ENCODE measurements at places on chromosomes 3 and 15.

DNA sequence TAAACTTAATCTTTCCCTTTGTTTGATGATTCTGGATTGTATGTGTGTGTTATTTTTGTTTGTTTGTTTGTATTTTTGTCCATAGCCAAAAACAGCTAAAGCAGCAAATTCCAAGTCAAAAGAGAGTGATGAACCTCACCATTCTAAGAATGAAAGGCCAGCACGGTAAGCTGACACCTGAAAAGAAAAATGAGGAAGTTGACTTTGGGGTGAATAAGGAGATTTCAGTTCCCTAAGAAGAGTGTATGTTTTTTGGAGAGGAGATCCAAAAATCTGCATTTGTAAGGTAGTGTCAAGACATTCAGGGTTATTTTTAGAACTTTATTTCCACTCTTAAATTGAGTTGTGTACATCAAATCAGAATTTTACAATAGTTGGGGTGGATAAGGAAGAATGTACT lies 52.3 kb upstream of the UTS2B start:
- no peak for DNase-seq

- no peak for DNase-seq
Measured at GRCh38 chr15:41656188-41656587, 4.0 kb upstream of the MGA start.

GRCh38 chr15:50137893-50138292 lies 18.9 kb upstream of the ATP8B4 start:
- no peak for DNase-seq

GRCh38 chr15:89963301-89964231 lies 37.6 kb upstream of the ZNF710 start:
- no peak for DNase-seq

- DNase-seq, result peak; percentile 82
Measured at GRCh38 chr3:170689296-170689829, 103.5 kb upstream of the SLC7A14 start.

DNA sequence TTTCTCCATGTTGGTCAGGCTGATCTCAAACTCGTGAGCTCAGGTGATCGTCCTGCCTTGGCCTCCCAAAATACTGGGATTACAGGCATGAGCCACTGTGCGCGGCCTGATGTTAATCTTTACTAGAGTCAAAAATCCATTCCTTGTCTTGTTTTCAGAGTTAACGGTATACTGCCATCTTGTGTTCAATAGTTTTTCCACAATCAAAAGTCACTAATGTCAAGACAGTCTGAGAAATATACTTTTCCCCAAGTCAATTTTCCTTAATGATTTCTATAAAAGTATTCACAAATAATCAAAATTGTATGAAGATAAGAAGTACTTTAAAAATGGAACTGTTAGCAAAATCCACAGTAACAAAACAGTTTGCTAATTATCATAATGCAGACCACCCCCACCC lies 8.5 kb downstream of the CRBN start:
- no peak for DNase-seq

DNA sequence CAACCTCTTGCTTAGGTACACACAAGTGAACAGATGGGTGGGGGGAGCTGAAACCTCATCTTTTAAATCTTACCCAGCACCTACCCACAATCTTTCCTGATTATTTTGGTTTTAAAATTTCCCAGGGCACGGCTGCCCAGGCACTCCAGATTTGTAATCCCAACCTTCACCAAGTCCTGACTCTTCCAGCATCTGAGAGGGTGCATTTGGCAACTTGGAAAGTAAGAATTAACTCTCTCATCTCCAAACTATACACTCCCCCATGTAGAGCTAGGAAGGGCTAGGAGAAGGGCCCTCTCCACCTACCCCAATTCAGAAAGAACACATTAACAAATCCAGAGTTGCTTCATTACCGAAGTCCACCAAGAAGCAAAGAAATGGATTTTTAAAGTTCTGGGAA lies 41.7 kb upstream of the PRICKLE2 start:
- DNase-seq, result no peak

- DNase-seq, result no peak
Measured at GRCh38 chr15:79602731-79603130, 170.6 kb downstream of the MINAR1 start.

GRCh38 chr3:81291586-81291985 lies 469.9 kb downstream of the GBE1 start:
- DNase-seq, result no peak

- no peak for DNase-seq
Measured at GRCh38 chr3:146650691-146651442, 45.7 kb upstream of the PLSCR5 start.

GRCh38 chr15:99980752-99981151 lies 247.5 kb upstream of the LYSMD4 start:
- no peak for DNase-seq

GRCh38 chr3:46369675-46370132 lies 1.0 kb upstream of the CCR5 start:
- DNase-seq, result no peak

DNA sequence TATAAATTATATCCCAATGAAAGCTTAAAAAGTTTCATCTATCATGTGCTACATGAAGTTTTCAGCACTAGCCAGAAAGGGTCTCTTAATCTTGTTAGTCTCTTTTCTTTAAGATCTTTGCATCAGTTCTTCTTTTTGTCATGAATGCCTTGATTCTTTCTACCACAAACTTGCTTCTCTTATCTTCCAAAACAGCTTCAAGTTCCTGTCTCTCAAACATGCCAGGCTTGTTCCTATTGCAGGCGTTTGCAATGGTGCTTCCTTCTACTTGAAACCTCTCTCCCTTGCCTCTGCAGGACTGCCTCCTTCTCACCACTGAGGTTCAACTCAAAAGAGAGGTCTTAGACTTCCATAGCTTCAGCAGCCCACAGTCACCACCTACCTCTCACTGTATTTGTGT lies 104.3 kb upstream of the FRMD4B start:
- DNase-seq, result no peak

DNA sequence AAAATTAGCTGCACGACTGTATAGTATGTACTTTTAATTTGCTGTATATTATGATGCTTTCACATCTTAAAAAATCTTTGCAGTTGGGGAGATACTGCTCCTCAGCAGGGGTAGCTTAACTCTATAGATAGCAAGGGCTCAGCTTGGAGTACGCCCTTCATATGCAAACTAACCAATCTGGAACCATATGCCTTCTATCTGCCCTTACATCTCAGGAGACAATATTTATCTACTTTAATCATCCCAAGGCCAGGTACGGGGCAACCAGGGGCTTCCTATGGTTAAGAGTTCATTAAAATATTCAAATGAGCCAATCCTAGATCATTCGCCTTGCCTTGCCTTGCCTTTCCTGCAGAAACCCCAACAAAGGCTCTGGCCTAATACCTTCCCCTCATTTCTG lies 204.1 kb upstream of the ZBTB20 start:
- DNase-seq, result no peak

GRCh38 chr3:127889461-127889863 lies 25.6 kb upstream of the KBTBD12 start:
- peak; percentile 55 for DNase-seq

GRCh38 chr3:120052225-120052624 lies 42.0 kb downstream of the GSK3B start:
- no peak for DNase-seq

- no peak for DNase-seq
Measured at GRCh38 chr3:151002003-151002981, 29.8 kb upstream of the CLRN1 start.

DNA sequence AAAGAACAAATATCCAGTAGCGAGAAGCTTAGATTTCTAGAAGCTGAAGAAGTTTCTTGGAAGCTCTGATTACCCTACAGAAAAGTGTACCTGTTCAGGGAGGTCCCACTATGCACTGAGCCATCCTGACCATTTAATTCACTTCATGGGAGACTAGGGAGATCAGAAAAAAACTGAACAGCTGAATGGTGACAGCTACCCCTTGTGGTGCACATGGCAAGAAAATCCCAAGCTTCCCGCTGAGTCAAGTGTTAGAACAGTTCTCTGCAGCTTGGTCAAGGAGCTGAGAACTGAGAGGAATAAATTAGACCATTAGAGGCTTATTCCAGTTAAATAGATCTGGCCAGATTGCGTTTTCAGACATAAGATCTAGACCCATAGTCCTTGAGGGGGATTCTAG lies 197.2 kb upstream of the VEPH1 start:
- no peak for DNase-seq

GRCh38 chr3:47868306-47868705 lies 65.4 kb downstream of the DHX30 start:
- DNase-seq, result no peak

- no peak for DNase-seq
Measured at GRCh38 chr3:14230729-14231128, 52.1 kb downstream of the LSM3 start.

DNA sequence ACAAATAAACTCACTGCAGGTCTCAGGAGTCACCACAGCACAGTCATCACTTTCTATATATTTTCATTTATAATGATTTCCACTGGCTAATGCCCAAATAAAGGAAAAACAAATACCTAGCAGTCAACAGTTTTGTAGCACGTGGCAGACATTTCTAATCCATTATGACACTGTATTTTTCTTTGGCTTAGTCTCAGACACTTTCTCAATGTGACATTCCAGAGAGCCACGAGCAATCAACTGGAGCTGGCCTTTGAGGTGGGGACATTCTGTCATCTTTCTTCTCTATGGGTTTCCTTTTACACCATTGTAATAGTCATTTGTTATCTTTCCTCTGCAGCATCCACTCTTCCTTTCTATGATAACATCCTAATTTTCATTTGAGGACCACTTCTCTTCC lies 119.7 kb downstream of the WNT5A start:
- no peak for DNase-seq

DNA sequence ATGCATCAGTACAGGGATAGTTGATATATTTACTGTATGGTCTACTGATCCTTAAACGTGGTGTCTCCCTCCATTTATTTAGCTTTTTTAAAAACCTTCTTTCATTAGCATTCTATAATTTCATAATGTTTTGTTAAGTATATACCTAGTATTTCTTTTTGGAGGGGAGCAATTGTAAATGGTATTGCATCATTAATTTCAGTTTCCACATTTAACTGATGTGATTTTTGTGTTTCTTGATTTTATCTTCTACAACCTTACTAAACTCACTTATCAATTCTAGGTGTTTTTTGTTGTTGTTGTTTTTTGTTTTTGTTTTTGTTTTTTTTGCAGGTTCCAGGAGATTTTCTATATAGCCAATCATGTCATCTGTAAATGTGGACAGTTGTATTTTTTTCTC lies 18.4 kb downstream of the GOLGA6L1 start:
- DNase-seq, result no peak

DNA sequence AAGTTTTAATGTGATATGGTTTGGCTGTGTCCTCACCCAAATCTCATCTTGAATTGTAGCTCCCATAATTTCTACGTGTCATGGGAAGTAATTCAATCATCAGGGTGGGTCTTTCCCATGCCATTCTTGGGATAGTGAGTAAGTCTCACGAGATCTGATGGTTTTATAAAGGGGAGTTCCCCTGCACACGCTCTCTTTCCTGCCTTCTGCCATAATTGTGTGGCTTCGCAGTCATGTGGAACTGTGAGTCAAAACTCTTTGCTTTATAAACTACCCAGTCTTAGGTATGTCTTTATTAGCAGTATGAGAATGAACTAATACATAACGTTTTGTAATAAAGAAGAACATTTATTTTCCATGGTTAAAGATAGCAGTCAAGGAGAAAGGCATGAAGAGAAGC lies 39.2 kb upstream of the GOLIM4 start:
- DNase-seq, result no peak

DNA sequence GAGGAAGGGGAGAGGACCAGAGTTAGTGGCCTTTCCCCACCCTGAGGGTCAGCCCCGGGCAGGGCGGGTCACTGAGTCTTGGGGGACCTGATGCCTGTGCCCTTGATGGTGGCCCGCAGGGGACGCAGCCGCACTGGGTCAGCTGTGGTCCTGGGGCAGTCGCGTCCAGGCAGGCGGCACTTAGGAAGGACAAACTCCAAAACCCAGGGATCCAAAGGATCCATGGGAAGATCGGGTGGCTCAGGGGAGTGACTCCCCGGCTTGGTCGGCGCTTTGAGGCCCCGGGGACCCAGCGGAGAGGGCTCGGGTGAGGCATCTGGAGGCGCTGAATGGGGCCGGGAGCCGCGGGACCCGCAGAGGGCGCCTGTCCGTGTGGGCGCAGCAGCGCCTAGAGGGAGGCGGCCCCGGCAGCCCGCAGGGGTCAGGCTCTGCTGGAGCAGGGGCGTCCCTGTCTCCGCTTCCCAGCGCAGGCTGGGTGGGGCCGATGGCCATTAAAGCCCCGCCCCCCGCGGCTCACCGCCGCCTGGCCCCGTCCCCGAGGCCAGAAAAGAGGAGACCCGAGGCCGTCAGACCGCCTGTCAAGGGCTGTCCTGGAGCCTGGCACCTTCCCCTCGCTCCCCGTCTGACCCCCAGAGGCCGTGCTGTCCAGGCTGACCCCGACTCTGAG lies 17.5 kb downstream of the CIDEC start:
- DNase-seq, result no peak

DNA sequence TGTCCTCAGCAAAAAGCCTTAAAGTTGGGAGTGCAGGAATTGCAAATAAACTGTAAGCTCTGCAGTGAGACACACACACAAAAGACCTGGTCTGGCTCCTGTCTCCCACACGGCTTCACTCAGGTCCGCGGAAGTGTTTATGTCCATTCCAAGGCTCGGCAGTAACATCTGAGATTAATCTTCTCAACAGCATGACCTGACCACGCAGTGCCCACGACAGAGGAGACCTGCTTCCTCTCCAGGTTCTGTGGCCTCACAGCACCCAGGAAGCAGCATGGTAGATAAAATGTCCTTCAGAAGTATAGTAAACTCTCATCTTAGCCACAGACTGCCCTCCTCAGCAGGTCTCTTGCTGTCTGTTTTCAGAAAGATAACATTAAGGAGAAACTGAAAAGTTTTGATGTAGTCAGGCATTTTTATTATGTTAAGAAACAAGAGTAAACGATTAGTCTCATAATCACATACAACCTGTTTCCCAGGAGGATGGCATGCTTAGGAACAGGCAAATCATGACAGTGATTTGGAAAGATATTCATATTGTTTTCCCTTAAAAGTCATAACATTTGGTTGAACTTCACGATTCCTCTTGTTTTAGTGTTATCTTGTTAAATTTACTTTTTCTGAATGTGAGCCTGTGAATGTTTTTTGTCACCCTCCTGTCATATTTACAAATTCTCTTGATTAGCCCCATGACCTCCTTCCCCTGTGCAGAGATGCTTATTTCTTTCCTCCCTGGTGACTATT lies 34.6 kb downstream of the CD200R1L start:
- no peak for DNase-seq

- no peak for DNase-seq
Measured at GRCh38 chr15:40823572-40824343, 4.8 kb downstream of the PPP1R14D start.

GRCh38 chr15:66224946-66225345 lies 28.6 kb downstream of the MEGF11 start:
- DNase-seq, result no peak

DNA sequence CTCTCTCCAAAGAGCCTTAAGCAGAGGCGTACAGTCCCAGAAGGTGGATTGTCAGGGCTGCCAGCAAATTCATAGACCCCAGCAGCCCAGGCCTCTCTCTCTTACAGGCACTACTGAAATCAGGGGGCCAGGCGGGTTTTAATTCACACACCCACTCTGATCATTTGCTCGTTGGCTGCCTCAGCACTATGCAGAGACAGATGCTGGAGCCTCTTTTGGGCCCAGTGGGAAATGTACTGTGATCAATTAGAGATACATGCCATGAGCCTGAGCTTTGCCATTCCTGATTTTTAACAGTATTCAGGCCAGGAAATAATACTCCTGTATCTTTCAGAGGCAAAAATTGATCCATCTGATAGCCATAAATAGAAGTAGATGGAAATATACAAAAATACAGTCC lies 53.0 kb downstream of the CMTM6 start:
- DNase-seq, result no peak

Data from non-pigmented ciliary epithelial cell (primary cell).